Activated naive CD4-positive, alpha-beta T cell treated with Interleukin-2 at 50 U/mL for 16 hours (primary cell): ENCODE measurements at places on chromosomes 7 and 10.
A peak's percentile ranks its signal among the peaks of the same experiment; 100 is the strongest.

GRCh38 chr10:84613336-84614021 lies 285.1 kb downstream of the CCSER2 start:
- DNase-seq: no peak

DNA sequence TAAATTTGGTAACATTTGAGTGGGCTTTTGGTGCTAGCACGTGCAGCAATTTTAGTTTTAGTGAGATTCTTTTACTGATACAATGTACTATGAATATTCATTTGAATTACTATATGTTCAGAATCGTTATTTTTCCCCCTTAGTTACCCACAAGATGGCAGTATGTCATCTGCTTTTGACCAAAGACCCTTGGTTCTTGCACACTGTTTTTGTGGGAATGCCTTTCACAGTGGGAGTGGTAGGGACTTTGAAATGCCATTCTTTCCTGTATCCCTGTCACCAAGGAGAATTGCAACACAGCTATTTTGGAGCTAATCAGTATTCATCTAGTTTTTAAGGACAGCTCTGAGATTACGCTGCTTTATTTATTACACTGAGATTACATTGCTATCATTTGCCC lies 40.6 kb downstream of the SEC23IP start:
- no peak for DNase-seq

DNA sequence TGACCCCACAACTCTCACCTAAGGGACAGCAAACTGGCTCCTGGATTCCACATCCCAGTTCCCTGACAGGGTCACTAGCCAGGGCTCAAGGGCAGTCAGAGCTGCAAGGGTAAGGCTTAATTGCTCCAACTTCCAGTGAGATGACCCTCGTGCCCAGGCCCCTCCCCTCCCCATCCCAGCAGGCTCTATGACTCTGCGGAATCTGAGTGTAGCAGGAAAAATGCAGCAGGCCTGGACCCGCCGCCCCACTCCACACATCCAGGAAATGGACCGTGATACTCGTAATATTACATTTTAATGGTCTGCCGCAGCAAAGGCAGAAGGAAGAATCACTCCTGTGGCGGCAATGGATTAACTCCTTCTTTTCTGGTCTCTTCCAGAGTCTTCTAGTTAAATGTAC lies 91.7 kb upstream of the CHST15 start:
- no peak for DNase-seq

- DNase-seq: peak; percentile 9
These were observed 2.1 kb downstream of the RET start for GRCh38 chr10:43078986-43079273.

DNA sequence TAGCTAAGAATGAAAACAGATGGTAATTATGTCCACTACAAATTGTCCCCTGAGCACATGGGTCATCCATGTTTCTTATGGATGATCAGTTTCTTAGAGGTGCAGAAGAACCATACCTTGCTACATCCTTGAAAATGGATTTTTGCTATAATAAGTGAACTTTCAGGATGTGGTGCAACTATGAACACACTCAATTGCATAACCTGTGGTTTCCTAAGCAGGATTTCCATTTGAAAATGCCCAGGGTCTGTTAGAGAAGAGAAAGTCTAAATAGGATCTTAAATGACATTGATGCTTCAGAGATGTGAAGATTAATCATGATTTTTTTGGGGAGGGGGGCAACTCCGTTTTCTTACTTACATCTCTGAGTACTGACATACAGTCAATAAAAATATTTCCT lies 39.6 kb upstream of the CACNB2 start:
- DNase-seq: no peak

DNA sequence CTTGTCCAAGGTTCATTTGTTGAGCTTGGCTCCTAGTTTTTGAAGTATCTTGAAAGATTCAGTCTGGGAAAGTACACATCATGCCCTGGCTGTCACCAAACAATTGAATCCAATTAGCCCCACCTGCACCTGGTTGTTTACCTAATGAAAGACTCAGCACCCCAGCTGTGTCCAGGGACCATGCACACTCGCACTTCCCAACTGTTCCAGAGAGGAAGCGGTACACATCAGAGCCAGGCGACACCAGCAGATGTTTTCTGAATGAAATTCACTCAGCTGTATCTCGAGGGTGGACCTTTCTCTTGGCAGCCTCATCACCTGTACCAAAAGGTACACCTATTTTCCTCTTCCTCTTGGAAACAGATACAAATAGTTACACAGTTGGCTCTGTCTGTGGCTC lies 216.4 kb upstream of the LRGUK start:
- DNase-seq: no peak

DNA sequence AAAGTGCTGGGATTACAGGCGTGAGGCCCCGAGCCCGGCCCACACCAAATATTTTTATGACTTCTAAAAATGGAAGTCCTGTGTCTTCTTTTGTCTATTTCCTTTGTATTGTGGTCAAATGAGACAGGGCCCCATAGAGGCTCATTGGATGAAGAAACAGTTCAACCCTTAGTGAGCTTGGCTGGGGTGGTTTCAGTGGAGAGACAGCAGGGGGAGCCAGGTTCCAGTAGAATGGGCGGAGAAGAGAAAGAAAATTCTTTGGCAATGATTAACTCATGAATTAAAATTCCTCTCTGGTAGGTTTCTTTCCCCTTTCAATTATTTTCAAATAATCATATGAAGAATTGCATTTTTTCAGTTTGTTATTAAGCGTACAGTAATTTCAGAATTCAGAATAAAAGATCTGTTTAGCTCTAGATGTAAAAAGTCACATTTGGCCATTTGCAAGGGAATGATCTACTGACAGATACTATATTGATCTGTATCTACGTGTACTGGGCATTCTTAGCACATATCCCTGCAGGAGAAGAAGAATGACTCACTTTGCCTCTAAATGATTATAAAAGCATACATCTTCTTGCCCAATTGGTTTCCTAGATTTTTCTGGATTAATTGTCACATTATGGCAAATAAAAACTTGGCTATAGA lies 43.2 kb downstream of the PNLIPRP3 start:
- no peak for DNase-seq
